ENCODE measurements at places on chromosomes 12 and 14.

DNA sequence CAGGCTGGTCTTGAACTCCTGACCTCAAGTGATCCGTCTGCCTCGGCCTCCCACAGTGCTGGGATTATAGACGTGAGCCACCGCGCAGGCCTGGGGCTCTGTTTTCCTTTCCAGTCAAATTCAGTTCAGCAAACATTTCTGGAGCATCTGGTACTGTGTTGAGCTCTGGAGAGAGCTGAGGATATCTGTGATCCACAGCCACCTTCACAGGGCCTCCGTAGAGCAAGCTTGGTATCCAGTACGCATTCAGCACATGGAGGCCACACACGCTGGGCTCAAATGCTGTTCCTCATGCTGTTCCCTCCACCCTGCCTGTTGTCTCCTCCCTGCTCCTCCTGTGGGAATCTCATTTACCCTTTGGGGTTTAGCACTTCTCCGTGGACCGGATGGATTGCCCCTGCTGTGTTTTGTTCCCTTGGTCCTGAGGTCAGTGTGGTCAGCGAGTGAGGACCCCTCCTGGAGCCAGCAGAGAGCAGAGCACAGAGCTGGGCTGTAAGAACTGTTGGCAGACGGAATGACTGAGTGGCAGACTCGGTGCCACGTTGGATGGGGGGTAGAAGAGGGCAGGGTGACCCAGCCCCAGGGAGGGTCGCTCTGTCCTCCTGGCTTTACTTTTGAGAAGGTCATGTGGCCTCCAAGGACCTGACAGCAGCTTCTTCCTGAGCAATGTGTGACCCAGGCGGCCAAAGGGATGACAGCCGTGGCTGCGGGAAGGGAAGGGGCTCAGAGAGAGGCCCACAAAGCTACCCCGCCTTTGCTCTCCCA lies 891 bp downstream of the RPS6KL1 start:
- DNase-seq: no peak

- DNase-seq: no peak
Measured at GRCh38 chr12:109432842-109433304, 44.2 kb downstream of the KCTD10 start.

GRCh38 chr14:75155169-75155568 lies 21.2 kb downstream of the TMED10 start:
- no peak for DNase-seq

- DNase-seq: no peak
Measured at GRCh38 chr12:5257763-5258495, 174.0 kb upstream of the NTF3 start.

DNA sequence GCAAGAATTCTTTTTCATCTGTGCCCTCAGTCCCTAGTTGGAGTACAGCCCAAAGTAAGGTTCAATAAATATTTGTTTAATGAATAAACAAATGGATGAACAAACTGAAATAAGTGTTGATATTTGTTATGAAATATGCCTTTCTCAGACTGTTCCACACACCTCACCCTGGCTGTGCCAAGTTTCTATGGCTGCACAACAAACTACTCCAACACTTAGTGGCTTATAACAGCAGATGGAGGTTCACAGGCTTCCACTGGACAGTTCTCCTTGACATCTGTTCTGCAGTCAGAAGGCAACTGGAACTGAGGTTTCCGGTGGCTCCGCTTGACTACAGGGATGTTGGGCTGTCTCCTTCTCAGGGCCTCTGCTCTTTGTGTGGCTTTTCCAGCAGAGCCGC lies 197.1 kb downstream of the RGS6 start:
- no peak for DNase-seq

- DNase-seq: no peak
Measured at GRCh38 chr14:95389471-95390011, 69.8 kb upstream of the CLMN start.

- no peak for DNase-seq
Measured at GRCh38 chr12:94267921-94268471, 119.6 kb downstream of the PLXNC1 start.

All from BJ (cell line).